CD4-positive, alpha-beta T cell treated with Interleukin-10 for 1 hour (primary cell): ENCODE measurements at places on chromosomes 13 and 19.

- DNase-seq = no peak
Observed at GRCh38 chr19:33811736-33812387, 15.2 kb downstream of the KCTD15 start.

DNA sequence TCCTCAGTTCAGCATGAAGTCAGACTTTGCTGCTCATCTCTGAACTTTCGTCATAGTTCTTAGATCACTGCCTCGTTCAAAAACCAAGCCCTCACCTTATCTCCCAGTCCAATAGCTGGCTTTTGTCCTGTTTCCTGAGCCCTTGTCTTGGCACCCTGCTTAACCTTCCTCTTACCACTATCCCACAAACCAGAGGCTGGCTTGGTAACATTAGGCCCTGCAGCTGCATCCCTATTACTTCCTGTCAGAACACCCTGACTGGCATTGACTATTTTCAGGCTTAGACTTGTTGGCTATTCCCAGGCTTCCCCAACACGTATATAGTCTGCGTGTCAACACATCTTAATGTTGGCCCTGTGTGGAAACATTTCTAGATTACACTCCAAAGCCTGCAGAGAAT is 172.4 kb downstream of the VWA8 start:
- no peak for DNase-seq

DNA sequence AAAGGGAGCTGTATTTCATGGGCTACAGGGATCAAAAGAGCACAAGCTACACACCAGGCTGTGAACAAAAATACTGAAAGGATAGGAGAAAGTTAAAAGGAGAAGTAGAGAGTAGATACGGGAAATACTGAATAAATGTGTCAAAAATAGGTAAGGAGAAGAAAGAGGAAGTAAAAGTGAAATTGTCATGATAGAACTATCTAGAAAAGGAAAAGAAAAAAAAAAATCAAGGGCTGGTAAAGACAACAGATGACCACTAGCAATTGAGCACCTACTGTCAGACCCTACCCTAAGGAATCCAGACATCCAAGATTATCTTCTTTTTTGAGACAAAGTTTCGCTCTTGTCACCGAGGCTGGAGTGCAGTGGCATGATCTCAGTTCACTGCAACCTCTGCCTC is 4.8 kb downstream of the RUBCNL start:
- no peak for DNase-seq

DNA sequence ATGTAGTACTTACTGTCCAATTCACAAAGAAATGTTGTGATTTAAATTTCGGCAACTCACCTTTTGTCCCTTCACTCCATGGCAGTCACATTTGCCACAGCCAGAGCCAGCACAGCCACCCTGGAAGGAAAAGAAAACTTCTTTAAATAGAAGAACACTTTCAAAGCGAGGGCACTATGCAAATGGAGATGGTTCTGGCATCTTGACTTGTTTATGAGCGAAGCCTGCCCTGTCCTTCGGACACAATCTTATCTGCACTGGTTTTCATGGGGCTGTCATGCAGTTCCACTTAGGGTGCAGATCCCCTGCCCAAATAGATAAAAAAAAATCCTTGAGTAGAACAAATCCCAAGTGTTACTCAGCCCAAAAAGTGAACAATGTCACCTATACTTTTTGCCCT is 64.3 kb downstream of the COL4A1 start:
- DNase-seq = no peak

- no peak for DNase-seq
Observed at GRCh38 chr19:32688311-32688710, 3.3 kb upstream of the NUDT19 start.
